Renal pelvis (tissue), 12 donors: ENCODE measurements at places on chromosomes 2 and 18.

GRCh38 chr2:42928692-42929545 lies 136.5 kb upstream of the HAAO start:
- DNase-seq = no peak

DNA sequence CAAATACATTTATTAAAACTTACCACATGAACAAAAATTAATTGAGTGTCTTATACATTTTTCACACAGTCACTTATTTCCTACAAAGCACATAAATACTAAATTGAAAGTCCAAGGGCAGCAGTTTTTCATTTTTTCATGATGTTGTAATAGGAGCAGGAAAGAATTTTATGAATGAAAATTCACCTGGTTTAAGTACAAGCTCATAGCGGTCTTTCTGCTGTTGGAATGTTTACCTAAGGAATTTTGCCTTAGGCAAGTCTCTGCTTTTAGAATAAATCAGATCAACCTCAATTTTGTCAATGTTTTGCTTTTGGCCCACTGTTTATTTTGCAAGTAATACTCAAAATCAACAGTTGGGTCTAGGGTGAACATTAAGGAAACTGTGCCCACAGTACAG lies 40.0 kb downstream of the ETAA1 start:
- DNase-seq = no peak

DNA sequence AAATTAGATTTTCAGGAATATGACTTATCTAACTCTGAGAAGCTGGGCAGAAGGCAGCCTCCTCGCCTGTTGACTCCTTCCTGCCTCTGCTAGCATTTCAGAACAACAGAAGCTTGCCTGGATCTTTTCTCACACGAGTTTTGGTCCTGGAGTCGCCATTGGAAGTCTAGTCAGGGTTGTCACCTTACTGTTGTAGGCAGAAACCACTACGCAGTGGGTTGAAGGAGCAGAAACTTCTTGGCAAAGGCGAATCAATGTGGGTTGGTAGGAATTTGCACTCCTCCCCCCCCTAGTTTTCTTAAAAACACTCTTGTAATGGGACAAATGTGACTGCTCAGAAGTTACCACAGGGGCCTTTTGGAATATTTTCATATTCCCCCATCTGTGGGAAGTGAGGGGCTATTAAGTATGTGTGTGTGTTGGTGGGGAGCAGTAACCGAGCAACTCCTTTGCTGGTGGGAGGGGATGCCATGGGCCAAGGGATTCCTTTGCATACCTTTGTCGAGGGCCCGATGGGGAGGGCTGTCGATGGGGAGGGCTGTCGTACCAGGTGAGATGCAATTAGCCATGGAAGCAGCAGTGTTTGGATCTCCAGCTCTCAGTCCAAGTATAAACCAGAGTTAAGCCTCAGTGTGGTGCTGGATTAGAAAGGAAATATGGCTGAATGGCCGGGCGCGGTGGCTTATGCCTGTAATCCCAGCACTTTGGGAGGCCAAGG lies 117.4 kb downstream of the FMNL2 start:
- no peak for DNase-seq

GRCh38 chr2:95020275-95021022 lies 5.1 kb upstream of the MAL start:
- DNase-seq = no peak

DNA sequence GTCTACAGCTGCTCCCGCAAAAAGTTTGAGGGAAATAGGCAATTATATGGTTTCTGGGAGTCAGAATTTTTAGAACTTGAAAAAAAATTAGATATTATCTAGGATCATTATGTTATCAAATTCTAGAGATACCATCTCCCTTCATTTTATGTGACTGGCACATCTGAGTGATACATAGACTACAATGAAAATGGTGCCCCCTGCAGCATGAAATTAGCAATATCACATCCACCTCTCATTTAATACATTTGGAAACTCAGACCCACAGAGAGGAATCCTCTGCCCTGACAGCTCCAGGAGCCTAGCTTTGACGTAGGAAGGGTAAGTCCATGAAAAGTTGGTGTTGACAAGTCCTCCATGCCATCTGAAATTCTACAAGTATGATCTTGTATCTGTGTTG lies 381.6 kb downstream of the SUCLG1 start:
- no peak for DNase-seq

- no peak for DNase-seq
Observed at GRCh38 chr2:38423763-38424162, 46.7 kb upstream of the ATL2 start.

DNA sequence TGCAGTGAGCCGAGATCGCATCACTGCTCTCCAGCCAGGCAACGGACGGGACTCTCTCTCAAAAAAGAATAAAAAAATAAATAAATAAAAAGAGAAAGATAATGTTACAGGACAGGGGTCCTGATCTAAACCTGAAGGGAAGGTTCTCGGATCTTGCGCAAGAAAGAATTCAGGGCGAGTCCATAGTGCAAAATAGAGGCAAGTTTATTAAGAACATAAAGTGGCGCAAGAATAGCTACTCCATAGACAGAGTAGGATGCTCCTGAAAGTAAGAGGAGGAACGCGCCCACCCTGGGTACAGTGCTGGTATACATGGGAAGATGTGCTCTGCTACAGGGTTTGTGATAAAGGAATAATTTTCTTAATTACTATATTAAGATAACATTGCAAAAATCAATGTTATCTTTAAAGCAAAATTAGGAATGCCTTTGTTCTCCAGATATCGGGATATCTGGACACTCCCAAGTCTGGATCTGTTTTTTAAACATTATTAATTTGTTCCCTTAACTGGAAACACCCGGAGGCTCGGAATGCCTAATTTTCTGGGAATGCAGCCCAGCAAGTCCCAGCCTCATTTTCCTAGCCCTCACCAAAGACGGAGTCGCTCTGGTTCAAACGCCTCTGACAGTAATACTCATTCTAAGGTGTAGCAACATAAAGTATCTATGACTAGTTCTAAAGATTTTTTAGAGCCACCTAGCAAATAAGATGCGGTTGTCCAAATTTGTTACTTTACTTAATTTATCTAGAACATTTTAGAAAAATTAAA lies 38.8 kb downstream of the ACSL3 start:
- no peak for DNase-seq

DNA sequence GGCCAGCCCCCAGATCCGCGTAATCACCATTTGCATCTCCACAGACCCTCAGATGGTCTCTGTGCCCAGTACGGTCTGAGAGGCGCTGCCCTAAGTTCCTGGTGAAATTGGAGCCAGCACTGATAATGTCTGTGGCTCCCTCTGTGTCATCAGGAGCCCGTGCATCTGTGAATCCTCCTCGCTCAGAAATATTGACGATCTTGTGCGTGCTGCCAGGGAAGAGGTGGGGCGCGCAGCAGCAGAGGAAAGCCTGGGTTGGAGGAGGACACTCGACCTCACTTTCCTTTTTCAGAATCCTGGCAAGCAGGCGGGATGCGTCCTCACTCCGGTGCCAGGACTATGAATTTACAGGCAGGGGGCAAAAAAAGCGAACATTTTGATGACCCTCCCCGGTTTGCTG lies 686.1 kb upstream of the SALL3 start:
- no peak for DNase-seq

DNA sequence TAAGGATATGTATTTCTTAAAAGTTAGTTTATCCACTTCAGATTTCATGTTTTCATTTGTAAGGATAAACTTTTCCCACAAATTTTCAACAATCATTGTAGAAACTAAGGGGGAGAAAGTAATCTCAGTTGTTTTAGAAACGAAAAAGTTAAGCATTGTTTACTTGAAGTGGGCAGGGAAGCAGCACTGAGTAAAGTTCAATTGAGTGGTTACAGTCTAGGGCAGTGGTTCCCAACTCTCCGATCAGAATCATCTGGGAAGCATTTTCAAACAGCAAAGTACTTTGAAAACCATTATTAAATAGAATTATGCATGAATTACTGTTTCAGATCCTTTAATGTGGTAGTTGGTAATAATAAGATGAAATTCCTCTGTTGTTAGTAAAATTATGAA lies 12.5 kb downstream of the MRPL35 start:
- no peak for DNase-seq

- no peak for DNase-seq
Observed at GRCh38 chr2:120876526-120877280, 141.0 kb downstream of the GLI2 start.
